ENCODE measurements at places on chromosomes 6 and 20. TPM values are rescaled to one million over a fixed set of nuclear protein-coding genes. Genes with fewer than 3 reads are reported as not detected.

GRCh38 chr6:35330541-35331119, 11.7 kb upstream of the PPARD start:
- DNase-seq: no peak

- DNase-seq: no peak
These were observed 172.0 kb downstream of the ZDHHC14 start for GRCh38 chr6:157552820-157553485.

- DNase-seq: no peak
These were observed 45.5 kb upstream of the GLP1R start for GRCh38 chr6:39003072-39003471.

DNA sequence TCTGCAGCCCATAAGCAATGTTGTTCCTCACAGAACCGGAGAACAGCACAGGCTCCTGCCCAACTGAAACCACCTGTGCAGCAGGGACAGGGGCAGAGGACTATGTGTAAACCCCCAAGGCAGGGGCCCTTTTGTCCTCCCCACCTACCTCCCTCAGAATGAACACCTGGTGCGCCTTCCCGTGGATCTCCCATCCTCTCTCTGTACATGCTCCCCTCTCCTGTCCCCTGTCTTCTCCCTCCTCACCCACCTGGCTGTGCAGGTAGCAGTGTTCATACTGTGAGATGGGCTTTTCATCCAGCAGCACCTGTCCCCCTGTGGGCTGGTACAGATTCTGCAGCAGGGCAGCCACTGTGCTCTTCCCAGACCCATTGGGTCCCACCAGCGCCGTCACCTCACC, 8.5 kb downstream of the TAP2 start:
- no peak for DNase-seq

GRCh38 chr20:4871486-4871885, 129.8 kb downstream of the SLC23A2 start:
- no peak for DNase-seq

GRCh38 chr6:170152989-170153388, 137.9 kb downstream of the DLL1 start:
- no peak for DNase-seq

DNA sequence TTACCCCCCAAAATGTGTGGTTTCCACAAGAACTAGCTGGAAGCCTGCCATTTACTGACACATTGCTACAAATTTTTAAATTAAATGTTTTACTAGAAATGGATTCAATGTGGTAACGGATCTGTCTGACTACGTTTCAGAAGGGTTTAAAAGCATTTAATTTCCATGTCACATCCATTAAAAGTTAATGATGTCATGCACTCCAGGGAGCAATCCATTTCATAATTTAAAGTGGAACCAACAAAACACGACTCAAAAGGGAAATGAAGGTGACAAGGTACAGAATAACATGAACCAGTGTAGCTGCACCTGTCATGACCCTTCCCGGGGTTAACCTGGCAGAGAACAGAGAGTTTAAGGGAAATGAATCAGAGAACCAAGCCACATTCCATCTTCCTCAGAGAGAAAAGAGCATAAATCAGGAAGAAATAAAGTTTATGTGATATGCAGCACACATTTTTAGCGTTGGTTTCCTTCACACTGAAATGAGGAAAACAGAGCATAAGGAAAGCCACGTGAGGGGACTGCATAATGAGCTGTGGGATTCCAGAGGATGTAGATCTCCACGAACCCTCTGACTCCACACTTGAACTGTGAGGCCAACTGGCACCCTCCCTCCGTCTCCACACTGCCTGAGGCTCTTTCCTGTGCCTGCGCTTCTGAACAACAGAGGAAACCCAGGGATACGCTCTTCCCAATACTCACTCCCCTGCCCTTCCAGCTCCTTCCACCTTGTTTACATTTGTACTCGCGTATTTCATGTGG, 170.3 kb upstream of the AHI1 start:
- no peak for DNase-seq

GRCh38 chr20:33524261-33524660, 34.4 kb downstream of the CBFA2T2 start:
- DNase-seq: no peak

DNA sequence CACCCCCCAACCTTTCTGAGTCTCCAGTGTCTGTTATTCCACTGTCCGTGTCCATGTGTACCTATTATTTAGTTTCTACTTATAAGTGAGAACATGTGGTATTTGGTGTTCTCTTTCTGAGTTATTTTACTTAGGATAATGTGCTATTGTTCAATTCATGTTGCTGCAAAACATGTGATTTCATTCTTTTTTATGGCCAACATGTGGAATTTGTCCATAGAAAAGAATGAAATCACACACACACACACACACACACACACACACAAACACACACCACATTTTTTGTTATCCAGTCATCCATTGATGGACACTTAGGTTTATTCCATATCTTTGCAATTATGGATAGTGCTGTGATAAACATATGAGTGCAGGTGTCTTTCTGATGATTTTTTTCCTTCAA, 23.5 kb downstream of the IGF2R start:
- DNase-seq: no peak

- no peak for DNase-seq
These were observed 4.0 kb downstream of the NUDT3 start for GRCh38 chr6:34388421-34388820.

- peak; percentile 25 for DNase-seq
These were observed 2.0 kb upstream of the VARS1 start for GRCh38 chr6:31797588-31797987.

DNA sequence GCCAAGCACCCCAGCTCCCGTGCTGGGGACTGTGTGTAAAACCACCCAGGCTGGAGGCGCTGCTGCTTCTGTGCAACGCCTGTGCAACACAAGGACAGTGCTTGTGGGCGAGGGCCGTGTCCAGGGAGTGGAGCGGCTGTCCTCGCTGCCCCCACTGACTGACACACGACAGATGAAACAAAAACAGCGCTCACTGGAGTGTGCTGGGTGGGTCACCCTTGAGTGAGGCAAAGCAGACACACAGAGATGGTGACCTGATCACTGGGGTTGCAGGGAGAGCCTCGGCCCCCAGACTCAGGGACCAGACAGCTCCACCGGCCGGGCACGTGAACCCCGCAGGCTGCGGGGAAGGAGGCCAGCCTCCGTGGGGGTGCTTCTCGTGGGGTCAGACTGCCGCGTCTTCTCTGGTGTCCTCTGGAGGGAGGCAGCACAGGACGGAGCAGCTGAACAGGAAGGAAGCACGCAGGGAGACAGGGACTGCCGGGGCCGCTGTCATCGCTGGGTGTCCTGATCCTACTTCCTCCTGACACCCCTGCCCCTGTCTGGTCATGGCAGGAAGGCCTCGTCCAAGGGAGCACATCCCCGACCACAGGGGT, 75.9 kb upstream of the CST7 start:
- no peak for DNase-seq

GRCh38 chr6:150915880-150916265, 50.4 kb downstream of the MTHFD1L start:
- DNase-seq: no peak

GRCh38 chr6:34973547-34974248, 84.6 kb downstream of the ANKS1A start:
- no peak for DNase-seq

GRCh38 chr20:3134151-3134550, 25.5 kb downstream of the FASTKD5 start:
- no peak for DNase-seq

- DNase-seq: no peak
These were observed 14.2 kb upstream of the SHLD1 start for GRCh38 chr20:5735845-5736510.

DNA sequence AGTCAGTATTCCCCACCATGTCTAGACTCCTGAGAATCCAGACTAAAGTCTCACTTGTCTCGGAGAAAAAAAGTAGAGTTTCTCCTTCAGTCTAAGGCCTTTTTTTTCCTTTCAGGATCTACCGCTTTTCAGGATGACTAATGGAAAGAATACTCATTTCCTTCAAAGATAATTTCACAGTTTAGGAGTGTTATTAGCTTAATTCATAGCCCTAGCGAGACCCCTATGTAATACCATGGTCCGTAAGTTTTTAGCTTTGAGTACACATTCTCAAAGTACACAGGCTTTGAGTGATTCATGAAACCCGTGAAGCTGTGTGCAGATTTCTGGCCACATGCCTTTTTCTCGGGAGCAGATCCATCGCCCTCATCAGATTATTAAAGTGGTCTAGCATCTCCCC, 133.1 kb downstream of the SOX4 start:
- no peak for DNase-seq

DNA sequence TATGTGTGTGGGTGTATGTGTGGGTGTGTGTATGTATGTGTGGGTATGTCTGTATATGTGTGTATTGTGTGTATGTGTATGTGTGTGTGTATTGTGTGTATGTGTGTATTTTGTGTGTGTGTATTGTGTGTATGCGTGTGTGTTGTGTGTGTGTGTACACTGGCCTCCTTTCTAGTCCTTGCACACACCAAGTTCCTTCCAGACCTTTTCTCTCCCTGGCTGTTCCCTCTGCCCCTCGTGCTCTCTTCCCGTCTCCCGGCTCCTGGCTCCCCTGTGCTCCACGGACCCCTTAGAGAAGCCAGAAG, 11.4 kb downstream of the VSTM2L start:
- no peak for DNase-seq

DNA sequence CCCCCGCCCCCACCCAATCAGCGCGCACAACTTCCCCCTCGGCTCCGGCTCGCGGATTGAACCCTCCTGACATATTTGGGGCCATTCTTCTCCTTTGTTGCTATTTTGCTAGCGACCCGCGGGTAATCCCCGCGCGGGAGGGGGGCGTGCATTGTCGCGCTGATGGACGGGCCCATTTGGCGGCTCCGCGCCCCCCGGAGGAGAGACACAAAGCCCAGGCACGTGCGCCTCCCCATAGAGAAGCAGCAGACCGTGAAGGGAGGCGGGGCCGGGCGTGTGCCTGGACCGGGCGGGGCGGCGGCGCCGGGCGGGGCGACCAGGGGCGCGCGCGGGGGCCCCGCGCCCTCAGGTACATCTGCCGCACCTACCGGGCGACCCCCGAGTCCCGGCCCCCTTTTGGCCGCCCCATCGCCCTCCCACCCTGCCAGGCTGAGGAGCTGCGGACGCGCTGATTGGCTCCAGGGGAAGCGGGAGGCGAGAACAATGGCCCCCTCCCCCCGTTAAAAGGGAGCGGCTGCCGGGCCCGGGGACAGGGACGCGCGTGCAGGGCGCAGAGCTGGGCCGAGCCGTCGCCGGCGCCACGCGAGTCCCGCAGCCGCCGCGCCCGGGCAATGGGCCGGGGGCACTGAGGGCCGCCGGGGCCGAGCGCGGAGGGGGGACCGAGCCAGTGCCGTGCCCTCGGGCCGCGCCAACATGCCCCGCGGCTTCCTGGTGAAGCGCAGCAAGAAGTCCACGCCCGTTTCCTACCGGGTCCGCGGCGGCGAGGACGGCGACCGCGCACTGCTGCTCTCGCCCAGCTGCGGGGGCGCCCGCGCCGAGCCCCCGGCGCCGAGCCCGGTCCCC, at the start of gene INSM1:
INSM1 (plus strand) TSS at position 530 of the 843 bp plus-strand sequence; CDS start at position 694, 164 bp downstream.
- no peak for DNase-seq

DNA sequence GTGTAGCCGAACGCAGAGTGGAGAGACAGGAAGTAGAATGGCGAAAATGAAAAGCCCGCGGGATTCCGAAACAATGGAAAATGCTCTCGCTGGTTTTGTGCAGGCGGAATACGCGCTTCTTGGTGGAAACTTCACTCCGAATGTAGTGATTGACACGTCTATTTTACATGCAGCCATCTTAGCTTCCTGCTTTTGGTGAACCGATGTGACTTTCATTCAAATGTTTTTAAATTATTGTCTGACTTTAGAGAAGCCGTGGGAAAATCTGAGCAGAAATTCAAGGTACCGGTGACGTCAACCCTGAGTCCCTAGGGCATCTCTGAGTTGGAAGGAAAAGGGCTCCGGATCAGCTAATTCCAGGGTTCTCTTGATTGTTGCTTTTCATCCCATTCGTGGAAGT, 11.4 kb downstream of the GPX5 start:
- DNase-seq: no peak

- no peak for DNase-seq
These were observed 15.9 kb downstream of the PFDN4 start for GRCh38 chr20:54223751-54224150.

GRCh38 chr20:62131560-62132320, 9.5 kb downstream of the LSM14B start:
- no peak for DNase-seq

GRCh38 chr6:8664700-8665099, 229.4 kb upstream of the SLC35B3 start:
- DNase-seq: no peak

GRCh38 chr20:59276938-59277337, 23.5 kb upstream of the EDN3 start:
- DNase-seq: no peak

DNA sequence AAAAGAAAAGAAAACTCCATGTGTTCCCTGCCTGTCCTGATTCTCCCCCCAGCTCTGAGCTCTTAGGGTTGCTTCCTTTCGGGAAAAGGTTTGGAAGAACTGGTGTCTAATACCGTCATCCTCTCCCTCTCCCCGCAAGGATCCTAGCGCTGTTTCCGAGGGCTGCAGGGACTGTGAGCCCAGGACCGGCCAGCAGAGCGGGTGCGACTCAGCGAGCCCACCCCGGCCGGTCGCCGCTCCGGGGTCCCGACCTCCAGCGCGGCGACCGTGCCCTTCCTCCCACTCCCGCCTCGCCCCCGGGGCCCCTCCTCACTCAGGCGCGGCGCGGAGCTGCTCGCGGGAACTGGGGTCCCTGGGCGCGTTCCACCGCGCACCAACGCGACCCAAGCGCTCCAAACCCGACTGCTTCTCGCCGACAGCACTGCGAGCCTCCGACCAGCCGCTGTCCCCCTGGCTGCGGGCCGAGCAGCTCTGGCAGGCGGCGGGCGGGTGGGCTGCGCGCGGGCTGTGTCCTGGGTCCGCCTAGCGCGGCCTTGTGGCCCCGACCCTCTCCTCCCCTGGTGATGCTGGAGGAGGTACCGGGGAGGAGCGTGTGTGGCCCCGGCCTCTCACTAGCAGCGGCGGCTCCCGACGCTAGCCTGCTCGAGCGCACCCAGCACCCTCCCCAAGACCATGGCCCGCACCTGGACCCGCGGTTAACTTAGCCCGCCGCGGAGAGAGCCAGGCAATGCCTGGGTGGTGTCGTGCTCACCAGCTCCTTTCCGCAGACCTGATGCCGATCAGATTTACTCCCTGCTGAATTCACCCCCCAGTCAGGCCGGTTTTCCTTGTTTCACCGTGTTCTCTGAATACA, at the start of gene PLA2G7:
PLA2G7 (minus strand) TSS at position 509 of the 853 bp plus-strand sequence. CDS start 12,484 bp downstream, outside the sequence.
- DNase-seq: no peak

DNA sequence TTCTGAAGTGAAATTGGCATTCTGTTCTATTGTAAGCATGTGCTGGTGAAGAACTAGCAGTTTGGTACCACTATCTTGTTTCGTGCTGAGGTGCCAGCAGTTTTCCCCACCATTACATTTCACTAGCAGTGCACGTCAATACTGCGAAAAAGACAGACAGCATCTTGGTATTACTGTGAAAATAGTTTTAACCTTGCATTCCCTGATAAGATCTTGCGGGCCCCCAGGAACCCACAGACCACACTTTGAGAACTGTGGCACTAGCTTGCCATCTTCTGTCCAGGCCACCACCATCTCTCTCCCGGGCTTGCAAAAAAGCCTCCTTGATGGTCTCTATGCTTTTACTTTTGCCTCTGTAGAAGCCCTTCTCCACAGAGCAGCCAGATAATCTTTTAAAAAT, 185.7 kb downstream of the BACH2 start:
- no peak for DNase-seq

- DNase-seq: no peak
These were observed 95.1 kb downstream of the FAM50B start for GRCh38 chr6:3944246-3944645.

CDH26 gene
- not detected for total RNA-seq

APMAP gene
- total RNA-seq: 79.9 TPM

C20orf96 gene
- 12.1 TPM for total RNA-seq

PPP1R3G gene
- 2.6 TPM for total RNA-seq

GMNN gene
- total RNA-seq: 22.9 TPM

CYP39A1 gene
- 0.62 TPM for total RNA-seq

RIPPLY2 gene
- not detected for total RNA-seq

SGK2 gene
- total RNA-seq: 0.45 TPM

FAM209B gene
- not detected for total RNA-seq

FOXQ1 gene
- 0.15 TPM for total RNA-seq

KHDC1L gene
- total RNA-seq: not detected
